ENCODE measurements at places on chromosomes 16 and 17.

DNA sequence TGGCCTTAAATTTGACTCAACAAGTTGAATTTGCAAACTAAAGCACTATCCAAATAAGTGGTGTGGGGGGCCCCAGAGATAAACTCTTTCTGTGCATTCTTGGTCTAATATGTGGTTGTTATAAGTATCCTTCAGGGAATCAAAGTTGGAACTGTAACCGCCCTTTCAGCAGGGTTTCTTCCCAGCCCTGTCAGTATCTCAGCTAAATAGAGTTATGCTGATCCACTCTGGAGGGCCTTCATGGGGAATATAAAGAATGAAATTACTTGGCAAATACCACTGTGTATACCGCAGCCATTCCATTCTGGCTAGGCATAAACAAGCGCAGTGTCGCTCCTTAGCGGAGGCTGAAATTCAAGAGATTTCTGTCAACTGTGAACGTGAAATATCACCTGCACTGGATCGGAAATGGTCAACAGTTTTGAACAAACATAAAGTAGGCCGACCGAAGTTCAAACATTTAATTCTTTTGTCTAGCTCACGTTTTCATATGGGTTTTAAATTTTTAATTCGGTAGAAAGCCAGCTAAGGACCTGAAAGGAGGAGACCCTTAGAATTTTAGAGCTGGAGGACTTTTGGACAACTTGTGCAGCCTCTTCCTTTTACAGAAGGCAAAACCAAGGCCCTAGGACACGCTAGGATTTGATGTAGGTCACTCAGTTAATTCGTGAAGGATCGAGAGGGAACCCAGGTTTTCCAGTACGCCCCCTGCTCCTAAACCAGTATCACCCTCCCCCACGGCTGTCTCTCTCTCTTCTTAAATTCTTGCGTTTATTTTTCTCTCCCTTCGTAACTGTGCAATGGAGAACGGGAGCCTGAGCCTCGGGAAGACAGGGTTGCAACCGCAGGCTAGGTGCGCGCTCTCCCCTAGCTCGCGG, 74.7 kb downstream of the CHD9 start:
- DNase-seq, result no peak

DNA sequence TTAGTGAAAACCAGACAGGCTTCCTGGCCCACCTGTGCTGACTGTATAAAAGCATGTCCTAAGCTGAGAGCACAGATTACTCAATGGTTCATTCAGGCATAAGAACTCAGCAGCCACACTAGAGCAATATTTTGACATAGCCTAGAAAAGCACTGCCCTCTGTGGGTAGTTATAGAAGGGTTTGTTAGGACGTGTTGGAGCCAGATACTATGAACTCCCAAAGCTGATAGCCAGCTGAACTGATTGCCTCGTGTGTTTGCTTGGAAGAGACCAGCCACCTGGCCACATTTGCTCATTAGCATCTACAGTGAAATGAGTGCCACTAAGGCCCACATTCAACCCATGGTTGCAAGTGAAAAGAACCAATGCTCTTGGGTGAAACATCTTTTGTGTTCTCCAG, 30.8 kb upstream of the ABCA5 start:
- DNase-seq, result no peak

DNA sequence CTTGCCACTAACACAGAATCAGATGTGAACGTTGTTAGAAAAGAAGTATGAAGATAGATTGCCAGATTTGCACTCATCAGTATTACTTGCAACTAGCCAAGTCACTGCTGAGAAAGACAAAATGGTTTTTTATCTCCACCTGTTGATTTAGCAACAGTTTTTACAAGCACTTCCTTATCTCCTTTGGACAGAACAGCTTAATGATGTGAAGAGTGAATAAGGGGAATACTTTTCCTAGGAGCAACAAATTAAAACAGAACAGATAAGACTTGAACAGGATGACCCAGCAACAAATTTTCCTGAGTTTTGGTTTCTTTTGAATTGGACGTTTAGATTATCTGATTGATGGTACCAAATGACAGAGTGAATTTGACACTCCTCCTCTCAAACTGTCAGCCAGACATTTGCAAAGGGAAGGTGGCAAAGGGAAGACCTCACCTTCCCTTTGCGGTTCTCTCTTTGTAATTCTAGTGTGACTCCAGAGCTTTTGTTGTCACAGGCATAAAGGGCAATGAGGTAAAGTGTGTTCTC, 130.6 kb downstream of the NLK start:
- DNase-seq, result peak; percentile 84

GRCh38 chr17:16448490-16448889, 33.1 kb downstream of the TRPV2 start:
- DNase-seq, result no peak

DNA sequence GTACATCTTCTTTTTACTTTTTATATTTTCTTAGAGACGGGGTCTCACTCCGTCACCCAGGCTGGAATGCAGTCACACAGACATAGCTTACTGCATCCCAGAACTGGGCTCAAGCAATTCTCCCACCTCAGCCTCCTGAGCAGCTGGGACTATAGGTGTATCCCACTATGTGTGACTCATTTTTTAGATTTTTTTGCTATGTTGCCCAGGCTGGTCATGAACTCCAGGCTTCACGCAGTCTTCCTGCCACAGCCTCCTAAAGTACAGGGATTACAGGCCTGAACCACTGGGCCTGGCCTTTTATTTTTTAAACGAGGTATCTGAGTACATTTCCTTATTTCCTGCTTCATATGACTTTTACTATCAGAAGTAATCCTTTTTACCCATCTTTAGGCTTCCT, 48.0 kb downstream of the GLG1 start:
- DNase-seq, result no peak

DNA sequence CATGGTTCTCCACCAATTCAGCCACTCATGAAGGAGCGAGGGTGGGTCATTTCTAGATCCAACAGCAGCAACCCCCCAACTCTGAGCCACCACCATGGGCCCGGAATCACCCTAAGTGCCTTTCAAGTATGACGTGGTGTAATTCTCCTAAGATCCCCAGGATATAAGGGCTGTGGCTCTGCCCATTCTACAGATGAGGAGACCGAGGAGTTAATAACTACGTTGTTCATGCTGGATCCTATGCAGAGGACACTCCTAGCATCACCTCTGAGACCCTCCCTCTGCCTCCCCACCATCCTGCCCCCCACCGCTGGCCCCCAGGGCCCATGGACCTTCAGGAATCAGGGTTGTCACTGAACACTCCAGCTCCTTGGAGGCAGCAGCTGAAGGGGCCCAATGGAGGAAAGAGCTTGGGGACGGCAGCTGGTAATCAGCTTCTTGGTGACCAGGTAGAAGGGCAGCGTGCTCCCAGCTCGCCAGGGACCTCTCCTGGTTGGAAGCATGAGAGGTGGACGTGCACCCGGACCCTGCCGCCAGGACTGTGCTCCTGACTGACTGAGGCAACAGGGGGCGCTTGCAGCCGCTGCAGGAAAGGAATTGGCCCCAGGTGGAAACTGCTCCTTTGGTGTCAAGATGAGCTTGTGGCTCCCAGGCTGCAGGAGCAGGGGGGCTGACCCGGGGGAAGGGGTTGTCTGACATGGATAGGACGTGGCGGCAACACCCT, 28.2 kb upstream of the CACNG1 start:
- DNase-seq, result no peak

DNA sequence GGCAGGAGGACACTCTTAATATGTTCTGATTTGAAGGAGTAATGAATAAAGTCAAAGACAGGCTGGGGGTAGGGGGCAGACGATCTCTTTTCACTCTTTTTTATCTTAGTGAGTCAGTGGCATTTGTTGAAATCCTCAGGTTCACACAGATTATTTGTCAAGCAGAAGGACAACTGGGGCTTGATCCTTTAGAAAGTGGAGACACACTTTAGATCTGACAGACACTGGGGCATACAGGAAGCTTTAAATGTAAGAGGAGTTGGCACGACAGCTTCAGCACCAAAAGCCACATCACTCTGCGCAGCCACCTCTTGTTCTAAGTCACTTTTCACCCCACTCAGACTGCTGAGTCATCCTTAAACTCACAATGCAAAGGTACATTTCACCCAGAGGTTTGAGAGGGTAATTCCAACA, 121.5 kb downstream of the STXBP4 start:
- no peak for DNase-seq

- DNase-seq, result no peak
Measured at GRCh38 chr16:12225806-12226465, 249.4 kb downstream of the SNX29 start.

DNA sequence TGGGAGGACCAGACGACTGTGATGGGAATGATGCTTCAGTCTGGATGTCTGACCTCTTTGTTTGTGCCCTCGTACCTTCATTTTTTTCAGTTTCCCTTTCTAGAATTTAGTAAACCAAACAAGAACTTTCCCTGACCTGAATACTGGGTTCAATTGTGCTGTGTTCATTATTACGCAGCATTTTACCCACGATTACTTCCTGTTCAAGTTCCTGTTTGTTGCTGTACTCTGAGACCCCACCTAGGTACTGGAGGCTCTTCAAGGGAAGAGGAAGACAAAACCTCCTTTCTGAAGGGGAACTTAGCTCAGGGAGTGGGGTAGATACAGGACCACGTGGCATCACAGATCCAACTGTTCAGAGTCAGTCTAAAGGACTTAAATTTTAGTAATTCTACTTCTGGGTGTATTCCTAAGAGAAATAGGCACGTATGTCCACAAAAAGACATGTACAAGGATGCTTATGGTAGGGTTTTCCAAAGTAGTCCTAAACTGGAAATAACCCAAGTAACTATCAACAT, 9.2 kb upstream of the PRKCB start:
- peak; percentile 72 for DNase-seq

GRCh38 chr17:5561736-5562571, 22.4 kb downstream of the NLRP1 start:
- DNase-seq, result no peak

DNA sequence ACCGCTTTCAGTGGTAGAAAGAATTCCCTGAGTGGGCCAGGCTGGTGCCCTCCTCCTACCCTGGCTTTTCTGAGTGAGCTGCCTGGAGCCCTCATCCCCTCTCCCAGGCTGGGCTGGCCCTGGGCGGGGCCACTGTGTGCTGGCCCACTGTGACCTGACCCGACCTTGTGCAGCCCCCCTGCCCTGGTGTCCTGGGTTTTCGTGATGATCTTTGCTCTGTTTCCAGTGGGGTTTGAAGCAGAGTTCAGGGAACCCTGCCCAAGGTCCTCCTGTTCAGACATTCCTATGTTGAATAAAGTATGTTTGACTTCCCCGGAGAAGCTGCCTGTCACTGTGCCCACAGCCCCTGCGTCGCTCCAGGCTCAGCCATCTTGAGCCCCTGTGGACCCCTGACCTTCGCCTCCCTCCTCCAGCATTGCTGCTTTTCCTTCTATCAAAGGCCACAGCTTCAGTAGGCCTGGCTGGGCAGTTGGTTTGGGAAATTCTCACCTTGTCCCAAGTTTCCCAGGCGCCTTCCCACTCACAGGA, 13.7 kb upstream of the NAGLU start:
- DNase-seq, result no peak

- no peak for DNase-seq
Measured at GRCh38 chr17:57566721-57567120, 178.4 kb downstream of the CCDC182 start.

DNA sequence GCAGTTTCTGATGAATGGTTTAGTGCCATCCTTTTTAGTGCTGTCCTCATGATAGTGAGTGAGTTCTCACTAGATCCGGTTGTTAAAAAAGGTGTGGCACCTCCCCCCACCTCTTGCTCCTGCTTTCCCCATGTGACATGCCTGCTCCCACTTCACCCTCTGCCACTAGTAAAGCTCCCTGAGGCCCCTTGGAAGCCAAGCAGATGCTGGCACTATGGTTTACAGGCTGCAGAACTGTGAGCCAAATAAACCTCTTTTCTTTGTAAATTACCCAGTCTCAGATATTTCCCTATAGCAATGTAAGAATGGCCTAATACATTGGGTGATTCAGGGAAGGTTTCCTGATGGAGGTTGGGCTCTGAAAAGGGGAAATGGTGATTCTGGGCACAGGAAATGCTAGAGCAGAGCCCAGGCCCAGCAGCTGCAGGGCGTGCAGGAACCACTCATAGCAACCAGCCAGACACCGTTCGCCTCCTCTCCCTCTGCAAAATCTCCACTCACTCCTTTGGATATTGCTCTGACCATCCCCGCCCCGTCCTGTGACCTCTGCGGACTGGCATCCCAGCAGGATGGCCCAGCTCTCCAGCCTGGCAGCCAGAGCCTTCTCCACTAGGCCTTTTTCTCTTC, 2.6 kb upstream of the ADORA2B start:
- DNase-seq, result no peak

- DNase-seq, result no peak
Measured at GRCh38 chr17:64157669-64158180, 27.8 kb upstream of the ERN1 start.

DNA sequence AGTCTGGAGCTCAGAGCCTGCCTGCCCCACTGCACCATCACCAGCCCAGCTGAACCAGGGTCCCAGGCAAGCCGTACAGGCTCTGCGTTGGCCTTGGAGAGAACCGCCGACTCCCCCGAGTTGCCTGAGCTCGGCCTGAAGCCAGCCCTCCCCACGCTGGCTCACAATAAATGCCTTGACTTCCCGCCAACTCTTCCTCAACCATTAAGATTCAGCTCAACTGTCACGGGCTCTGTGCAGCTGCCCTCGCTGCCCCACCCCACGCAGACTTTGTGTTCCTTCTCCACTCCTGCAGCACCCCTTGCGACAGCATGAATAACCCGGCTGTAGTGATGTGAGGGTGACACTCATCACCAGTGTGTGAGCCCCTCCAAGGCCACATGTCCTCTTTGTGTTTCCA, 4.8 kb upstream of the QPRT start:
- peak; percentile 86 for DNase-seq

GRCh38 chr16:9787717-9788116, 394.5 kb downstream of the GRIN2A start:
- no peak for DNase-seq

GRCh38 chr17:48307814-48308411, 122.1 kb downstream of the SKAP1 start:
- peak; percentile 9 for DNase-seq

DNA sequence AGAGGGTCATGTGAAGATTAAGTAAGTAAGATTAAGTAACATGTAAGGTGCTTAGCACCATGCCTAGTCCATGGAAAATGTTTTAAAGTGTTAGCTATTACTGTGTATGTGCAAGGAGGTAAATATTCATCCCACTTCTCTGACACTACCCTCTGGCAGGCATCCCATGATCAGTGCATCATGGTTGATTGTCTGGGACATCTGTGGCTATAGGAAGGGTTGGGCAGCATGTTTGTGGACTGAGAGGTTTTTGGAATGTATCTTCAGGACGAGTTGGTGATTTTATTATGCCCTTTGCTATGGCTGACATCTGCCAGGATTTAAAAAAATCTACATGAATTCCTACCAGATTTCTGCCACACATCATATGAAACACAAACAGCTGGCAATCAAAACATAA, 6.5 kb upstream of the TAOK1 start:
- no peak for DNase-seq

DNA sequence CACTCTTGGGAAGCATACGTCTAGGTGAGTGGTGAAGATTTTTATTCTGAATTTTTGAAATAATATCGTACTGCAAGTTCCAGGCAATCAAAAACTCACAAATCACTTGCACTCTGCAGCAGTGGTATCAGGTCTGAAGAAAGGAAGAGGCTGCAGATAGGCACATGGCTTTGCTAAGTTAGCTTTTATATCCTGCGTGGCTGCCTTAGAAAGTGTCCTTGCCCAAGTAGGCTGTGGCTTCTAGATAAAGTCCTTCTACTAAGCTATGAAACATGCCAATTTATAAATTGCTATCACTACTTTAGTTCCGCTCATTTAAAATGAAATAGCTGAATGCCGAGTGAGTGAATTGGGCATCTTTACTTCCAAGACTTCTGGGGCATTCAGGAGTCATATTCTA, 17.9 kb downstream of the WWOX start:
- no peak for DNase-seq

- no peak for DNase-seq
Measured at GRCh38 chr16:89765292-89765830, 44.0 kb downstream of the ZNF276 start.
